NCI-H1694 treated with DMSO at 0.1 percent for 48 hours (cell line): ENCODE measurements at places on chromosomes 6 and 20.

- DNase-seq = no peak
Observed at GRCh38 chr6:150723857-150724256, 124.2 kb downstream of the PLEKHG1 start.

GRCh38 chr6:14751645-14752175, 494.2 kb upstream of the JARID2 start:
- DNase-seq = no peak

DNA sequence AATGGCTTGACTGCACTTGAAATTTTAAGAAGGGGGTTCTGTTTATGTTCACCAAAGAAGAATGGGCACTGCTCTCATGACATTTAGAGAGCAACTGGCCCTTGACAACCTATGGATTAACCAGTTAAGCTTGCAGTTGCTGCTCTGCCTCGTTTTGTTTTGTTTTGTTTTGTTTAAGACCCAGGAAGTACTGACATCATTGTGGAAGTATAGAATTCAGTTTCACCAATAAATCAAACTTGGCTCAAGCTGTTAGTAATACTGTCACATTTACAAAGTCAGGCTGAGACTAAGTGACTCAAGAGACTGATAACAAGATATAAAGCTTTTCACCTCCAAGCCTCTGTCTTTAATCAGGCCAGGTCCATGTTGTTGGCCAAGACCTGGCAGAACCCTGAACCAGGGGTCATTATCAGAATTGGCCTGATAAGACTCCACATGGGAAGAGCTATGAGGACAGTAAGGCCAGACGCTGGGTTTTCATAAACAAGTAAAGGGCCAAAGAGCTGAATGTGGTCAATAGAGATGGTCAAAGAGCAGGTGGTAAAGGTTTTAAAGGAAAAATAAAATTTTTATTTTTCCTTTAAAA, 99.4 kb upstream of the VGLL2 start:
- no peak for DNase-seq

- DNase-seq = no peak
Observed at GRCh38 chr20:41905199-41905598, 287.0 kb upstream of the CHD6 start.
